ENCODE measurements at places on chromosomes 16 and 17. TPM values are rescaled to one million over a fixed set of nuclear protein-coding genes. Genes with fewer than 3 reads are reported as not detected.

GRCh38 chr16:15803618-15804017 lies 53.2 kb downstream of the MYH11 start:
- no peak for DNase-seq

The ACSF3 gene
- 19.7 TPM for total RNA-seq

- no peak for DNase-seq
Measured at GRCh38 chr17:49964769-49965523, 4.0 kb upstream of the DLX4 start.

The CAMTA2 gene
- 23.8 TPM for total RNA-seq

The AURKB gene
- total RNA-seq = 2.0 TPM

GRCh38 chr16:67481561-67482232 lies 740 bp upstream of the ATP6V0D1 start:
- no peak for DNase-seq
